ENCODE measurements at places on chromosomes 6 and 20.

- DNase-seq, result no peak
Observed at GRCh38 chr6:150372051-150372450, 3.2 kb downstream of the IYD start.

- no peak for DNase-seq
Observed at GRCh38 chr20:8155812-8156211, 23.7 kb downstream of the PLCB1 start.

DNA sequence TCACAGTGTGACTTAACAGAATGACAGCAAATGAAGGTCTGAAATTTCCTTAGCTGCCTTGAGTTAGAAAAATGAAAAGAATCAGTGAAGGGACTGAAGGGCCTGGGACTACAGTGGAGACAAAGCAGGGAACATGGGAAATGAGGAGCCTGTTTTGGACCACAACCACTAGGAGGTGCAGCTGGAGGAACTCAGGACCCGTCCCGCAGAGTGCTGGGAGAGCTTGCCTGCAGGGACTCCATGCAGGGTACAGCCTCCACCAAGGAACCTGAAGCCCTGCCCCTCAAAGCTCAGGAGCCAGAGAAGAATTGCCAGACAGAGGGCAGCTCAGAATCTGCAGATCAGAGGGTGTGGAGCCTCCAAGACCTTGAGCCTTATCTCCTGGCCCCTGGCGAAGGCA lies 50.7 kb downstream of the LRFN2 start:
- DNase-seq, result no peak

DNA sequence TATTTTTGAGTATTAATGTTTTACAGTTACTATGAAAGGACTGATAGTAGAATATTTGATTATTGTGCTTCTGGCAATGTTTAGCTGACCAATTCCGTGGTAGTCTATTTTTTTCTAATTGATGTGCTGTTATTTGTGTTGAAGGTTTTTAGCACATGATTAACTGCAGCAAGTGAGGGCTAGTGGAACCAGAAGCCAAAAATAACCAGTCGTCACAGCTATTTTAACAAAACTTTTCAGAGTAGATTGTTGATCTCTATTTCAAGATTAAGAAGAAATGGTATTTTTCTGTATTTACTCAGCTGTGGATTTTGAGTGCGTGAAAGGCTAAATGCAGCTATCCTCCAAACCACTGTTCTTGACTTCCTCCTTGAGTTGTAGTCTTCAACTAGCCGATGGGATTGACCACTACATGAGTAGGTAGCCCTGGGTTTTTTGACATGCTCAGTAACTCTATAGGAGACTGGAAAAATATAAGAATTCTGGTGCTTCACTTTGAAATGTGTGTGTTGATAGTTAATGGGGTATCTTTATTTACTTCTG lies 258.0 kb downstream of the ZFAND3 start:
- DNase-seq, result no peak

DNA sequence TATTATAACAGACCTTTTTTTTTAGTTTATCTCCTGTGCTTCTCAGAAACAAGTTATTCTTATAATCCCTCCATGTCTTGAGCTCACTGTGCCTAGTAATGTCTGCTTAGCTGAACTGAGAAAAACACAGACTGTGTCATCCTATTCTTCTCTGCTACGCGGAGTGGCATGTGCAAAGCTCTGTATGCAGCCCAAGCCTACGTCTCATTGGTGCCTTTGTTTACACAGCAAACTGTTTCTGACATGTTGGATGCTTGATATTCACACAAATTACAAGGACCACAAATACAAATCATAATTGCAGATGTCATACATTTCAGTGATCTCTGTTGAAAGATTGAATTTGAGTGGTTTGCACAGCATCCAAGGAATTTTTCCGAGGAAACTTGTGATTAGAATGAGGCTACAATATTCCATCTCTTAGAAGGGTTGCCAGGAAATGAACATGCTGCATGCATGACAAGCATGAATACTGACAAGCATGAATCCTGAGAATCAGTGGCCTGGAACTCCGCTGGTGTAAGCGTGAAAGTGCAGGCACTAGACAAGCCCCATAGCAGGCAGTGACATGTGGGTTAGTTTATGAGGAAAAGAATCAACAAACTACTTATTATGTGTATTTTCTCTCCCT lies 128.4 kb upstream of the SGK1 start:
- DNase-seq, result peak; percentile 89

DNA sequence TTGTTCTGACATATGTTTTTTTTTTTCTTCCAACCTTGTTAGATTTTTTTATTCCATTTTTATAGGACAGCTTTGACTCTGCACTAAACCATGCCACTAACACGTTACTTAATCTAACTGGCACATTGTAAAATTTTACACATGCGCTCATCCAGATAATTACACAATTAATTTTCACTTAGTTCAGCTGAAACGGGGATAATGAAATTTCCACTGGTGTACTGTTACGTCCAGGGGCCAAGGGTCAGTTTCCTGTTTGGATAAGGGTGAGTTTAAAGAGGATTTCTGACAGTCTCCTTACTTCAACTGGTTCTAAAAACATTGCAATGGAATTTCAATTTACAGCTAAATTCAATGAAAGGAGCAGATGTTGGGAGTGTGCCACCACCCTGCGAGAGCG lies 221.8 kb upstream of the CEP162 start:
- no peak for DNase-seq

GRCh38 chr6:4687989-4688947 lies 87.9 kb upstream of the CDYL start:
- peak; percentile 66 for DNase-seq

DNA sequence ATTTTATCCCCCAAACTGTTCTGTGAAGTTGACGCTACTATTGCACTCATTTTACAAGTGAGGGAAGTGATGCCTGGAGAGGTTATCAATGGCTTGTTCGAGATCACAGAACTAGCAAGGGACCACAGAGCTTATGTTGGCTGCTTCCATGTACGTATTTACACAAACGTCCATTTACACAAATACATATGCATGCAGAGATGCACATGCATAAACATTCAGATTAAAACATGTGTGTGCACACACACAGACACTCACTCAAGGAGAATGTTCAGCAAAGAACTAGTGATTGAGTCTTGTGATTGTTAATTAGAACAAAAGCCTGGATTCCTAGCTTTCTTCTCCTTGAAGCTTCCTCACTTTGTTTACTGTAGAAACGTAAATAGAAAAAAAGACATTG lies 321.5 kb upstream of the CHD6 start:
- no peak for DNase-seq

GRCh38 chr6:90127595-90127994 lies 169.0 kb downstream of the BACH2 start:
- DNase-seq, result no peak

DNA sequence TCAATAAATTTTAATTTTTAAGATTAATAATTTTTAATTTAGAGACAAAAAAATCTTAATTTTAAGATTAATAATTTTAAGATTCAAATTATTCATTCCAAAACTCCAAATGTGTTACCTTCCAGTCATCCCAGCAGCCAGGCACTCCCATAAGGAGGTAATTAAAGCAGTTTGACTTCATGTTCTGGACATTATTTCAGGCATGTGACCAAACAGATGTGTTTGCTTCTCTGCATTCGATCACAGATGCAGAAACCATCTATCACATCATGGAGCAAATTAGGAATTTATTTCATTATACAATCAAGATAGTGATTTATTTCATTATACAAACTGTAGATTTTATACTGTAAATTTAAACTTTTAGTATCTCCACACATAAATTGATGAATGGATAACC lies 150.3 kb downstream of the AKAP7 start:
- DNase-seq, result no peak

GRCh38 chr6:89161326-89162046 lies 15.6 kb downstream of the PM20D2 start:
- DNase-seq, result peak; percentile 14

Data from fibroblast of skin of abdomen (primary cell).